ENCODE measurements at places on chromosomes 2 and 18. TPM values are rescaled to one million over a fixed set of nuclear protein-coding genes. Genes with fewer than 3 reads are reported as not detected.

CCDC121 gene
- 4.6 TPM for total RNA-seq

TCF23 gene
- total RNA-seq, result not detected

PSMA8 gene
- total RNA-seq, result not detected

VWA3B gene
- total RNA-seq, result 0.33 TPM

WNT6 gene
- 0.08 TPM for total RNA-seq

CXCR2 gene
- total RNA-seq, result not detected

ZNF532 gene
- 25.3 TPM for total RNA-seq

NEURL3 gene
- total RNA-seq, result 1.0 TPM

LAMA1 gene
- 0.02 TPM for total RNA-seq

CNTNAP5 gene
- not detected for total RNA-seq

DLX1 gene
- total RNA-seq, result 3.2 TPM

TUBB8B gene
- total RNA-seq, result not detected

SLC35G4 gene
- total RNA-seq, result not detected

SPATA3 gene
- not detected for total RNA-seq

CD207 gene
- total RNA-seq, result not detected

DUSP28 gene
- 7.6 TPM for total RNA-seq

GATA6 gene
- 1.6 TPM for total RNA-seq

BBS5 gene
- total RNA-seq, result 6.0 TPM

G6PC2 gene
- total RNA-seq, result not detected

ASXL3 gene
- not detected for total RNA-seq

CLEC4F gene
- total RNA-seq, result not detected

REG3G gene
- not detected for total RNA-seq

ITGA4 gene
- 1.1 TPM for total RNA-seq

HOXD9 gene
- 1.8 TPM for total RNA-seq

MC4R gene
- not detected for total RNA-seq

OSGEPL1 gene
- 4.0 TPM for total RNA-seq

PUS10 gene
- 2.6 TPM for total RNA-seq
